Stimulated activated CD8-positive, alpha-beta memory T cell treated with anti-CD3 and anti-CD28 coated beads, Interleukin-4, amount 100 ng/mL, for 48 hours (primary cell): ENCODE measurements at places on chromosomes 1 and 21.
A peak's percentile ranks its signal among the peaks of the same experiment; 100 is the strongest.

GRCh38 chr1:11990303-11991032, 10.2 kb downstream of the MFN2 start:
- DNase-seq = no peak

DNA sequence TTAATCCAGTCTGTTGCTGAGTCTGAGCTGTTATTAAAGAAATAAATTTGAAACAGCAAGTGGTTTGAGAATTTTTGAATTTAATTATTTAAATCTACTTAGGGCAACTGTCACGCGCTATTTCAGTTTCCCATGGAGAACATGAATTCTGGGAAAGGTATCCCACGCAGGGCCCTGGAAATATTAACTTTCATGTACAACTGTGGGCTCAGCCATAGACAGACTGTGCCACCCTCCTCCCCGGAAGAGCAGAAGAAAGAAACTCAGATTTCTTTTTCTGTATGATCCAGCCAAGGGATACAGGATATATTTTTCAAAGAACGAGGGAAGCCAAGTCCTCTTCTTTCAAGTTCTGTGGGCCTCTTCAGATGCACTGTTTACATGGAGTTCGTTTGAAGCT, 172.6 kb upstream of the LMO4 start:
- DNase-seq = no peak

- DNase-seq = no peak
Measured at GRCh38 chr1:240351690-240352089, 260.0 kb downstream of the FMN2 start.

DNA sequence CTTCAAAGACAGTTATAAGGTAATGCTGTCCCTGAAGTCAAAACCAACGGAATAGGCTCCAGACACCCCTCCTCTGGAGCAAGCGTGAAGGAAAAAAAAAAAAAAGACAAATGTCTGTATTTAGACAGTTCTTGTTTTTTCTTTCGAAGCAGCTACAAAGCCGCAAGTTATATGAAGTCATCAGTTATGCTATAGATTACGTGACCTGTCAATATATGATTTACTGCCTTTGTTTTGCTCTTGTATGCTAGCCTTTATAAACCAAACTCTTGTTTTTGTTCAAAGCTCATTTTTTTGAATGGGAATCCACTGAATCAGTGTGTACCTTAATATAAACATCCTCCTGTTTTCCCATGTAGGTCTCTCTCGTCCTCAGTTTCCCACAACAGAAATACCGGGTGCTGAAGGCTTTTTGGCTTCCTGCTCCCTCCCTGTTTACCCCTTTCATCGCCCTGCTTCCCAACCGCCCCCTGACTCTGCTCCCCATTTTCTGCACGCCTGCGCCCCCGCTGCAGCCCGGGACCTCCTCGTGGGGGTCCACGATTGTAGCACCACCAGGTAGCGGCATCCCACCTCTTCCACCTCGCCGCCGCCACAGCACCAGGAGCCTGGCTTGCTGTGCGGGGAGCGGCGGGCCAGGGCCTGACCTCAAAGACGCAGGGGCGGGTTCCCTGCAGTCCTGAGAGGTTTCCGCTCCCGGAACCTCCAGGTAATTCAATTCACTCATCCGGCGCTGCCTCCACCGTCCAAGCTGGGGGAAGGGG, 5.2 kb upstream of the ZNF678 start:
- DNase-seq = no peak

DNA sequence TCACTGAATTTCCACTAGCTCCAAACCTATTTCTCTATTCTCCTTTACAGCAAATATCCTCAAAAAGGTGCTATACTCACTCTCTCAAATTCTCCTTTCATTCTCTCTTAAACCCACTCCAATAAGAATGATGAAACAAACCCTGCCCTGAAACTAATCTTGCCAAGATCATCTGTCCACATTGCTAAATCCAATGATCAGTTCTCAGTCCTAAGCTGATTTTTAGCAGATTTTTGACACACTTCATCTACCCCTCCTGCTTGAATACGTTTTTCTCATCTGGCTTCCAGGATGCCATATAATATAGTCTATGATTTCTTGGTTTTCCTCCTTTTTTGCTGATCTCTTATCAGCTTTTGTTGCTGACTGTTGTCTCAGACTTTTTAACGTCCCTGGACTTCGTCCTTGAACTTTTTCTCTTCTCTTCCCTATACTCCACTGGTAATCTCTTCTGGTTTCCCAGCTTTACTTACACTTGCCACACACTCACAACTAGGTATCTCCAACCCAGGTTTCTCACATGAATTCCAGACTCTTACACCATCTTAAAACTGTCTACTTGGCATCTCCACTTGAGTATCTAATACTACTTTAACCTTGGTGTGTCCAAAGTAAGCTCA, 35.3 kb downstream of the RERE start:
- no peak for DNase-seq

DNA sequence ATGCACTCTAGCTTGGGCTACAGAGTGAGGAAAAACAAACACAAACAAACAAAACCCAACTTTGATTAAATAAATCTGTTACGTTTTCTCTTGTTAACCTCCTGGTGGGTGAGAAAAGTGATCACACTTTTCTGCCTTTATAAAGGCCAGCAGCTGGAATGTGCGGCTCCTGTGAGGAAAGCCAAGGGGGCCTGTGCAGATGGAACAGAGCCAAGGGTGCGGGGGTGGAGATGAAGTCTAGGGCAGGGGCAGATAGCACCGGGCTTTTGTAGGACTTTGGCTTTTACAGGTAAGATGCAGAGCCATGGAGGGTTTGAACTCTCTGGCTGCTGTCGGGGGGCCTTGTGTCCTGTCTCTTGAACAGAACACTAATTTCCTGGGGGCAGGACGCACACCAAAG, 40.7 kb upstream of the GPR37L1 start:
- no peak for DNase-seq

DNA sequence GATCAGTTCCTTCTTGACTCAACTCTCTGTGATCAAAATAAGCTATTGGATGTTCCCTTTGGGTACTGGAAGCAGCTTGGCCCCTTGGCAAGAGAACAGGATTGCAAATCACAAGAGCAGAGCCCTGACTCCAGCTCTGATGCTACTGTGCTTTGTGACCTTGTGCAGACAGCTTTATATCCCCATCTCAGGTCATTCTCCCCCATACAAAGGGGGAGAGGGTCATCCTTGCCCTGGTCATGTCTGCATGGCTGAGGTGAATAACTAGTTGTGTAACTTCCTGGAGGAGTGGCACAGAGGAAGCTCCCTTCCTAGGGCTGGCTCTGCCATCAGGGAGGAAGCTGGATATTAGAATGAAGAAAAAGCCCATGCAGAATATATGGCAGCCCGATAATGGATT, 142.9 kb downstream of the DHRS3 start:
- DNase-seq = no peak

DNA sequence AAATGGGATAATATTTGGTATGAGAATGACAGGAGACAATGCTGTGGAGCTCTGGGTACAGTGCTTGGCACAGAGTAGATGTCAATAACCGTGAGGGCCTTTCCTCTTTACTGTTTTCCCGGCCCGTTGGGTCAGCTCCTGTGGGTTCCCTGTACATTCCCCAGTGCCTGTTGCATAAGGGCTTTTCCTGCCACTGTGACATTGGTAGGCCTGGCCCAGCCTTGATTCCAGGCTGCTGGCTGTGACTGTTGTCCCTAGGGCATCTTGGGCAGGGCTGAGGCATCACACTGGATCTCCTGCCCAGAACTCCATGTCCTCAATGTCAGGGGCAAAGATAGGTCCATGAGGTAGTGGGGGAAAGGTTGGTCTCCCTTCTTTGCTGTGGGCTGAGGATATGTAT, 25.8 kb upstream of the MYCL start:
- DNase-seq = no peak

GRCh38 chr1:97907886-97908285, 12.9 kb downstream of the DPYD start:
- no peak for DNase-seq

DNA sequence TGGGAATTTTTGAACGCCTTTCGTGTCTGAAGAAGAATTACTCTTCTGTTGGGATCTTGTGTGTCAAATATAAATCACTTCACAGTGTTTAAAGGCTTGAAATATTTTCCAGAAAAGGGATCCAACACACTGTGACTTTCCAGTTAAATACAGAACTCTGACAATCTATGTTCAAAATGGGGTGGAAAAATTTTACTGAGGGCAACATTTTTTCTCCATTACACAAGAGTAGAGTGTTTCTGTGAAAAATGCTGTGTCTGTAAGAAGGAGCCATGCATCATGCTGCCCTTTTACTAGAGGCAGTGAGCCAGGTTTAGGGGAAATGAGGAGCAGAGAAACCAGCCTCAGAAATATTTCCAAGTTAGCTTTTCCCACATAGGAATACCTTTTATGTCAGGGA, 86.5 kb downstream of the VPS13D start:
- no peak for DNase-seq

GRCh38 chr21:33028773-33029384, 3.1 kb downstream of the OLIG2 start:
- peak; percentile 54 for DNase-seq

DNA sequence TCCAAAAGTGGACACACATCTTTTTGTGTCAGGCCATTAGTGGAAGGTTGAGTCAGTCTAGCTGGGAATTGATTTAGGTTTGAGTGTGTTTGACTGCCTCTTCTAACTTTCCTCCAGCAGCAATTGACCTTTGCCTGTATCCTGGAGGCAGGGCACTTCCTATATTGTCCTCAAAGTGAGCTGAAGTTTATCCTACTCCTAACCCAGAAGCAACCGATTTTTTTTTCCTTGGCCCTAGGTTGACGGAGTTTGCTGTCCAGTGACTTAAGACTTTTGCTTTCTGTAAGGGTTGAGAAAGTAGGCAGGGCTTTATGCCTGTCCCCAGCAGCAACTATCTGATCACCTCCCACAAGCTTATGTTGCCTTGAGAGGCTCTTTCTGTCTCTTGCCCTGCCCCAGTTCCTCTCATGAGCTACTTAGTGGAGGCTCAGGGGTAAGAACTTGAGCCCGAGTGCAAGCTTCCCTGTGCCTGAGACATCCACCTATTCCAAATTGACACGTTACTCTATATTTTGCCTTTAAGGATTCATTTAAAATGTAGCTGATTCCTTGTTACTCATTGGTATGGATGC, 30.9 kb downstream of the SLC35F3 start:
- no peak for DNase-seq

DNA sequence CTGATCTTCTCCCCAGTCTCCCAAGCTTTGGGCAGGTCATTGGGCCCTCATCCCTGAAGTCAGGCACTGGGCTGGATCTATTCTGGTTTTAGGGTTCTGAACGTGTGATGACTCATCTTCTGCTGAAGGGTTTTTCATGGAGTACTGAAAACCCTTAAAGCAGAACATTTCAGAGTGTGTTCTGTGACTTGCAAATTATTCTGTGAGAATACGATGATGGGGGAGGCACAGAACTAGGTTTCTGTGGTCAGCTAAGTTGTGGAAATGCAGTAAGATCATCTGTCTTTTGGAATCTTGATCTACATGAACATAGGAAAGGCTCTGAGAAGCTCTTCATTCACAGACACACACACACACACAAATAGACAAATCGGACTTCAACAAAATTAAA, 46.2 kb downstream of the NAV1 start:
- DNase-seq = no peak

GRCh38 chr21:35424122-35424521, 375.0 kb upstream of the RUNX1 start:
- no peak for DNase-seq

GRCh38 chr21:35984654-35985361, 75.5 kb downstream of the SETD4 start:
- no peak for DNase-seq

DNA sequence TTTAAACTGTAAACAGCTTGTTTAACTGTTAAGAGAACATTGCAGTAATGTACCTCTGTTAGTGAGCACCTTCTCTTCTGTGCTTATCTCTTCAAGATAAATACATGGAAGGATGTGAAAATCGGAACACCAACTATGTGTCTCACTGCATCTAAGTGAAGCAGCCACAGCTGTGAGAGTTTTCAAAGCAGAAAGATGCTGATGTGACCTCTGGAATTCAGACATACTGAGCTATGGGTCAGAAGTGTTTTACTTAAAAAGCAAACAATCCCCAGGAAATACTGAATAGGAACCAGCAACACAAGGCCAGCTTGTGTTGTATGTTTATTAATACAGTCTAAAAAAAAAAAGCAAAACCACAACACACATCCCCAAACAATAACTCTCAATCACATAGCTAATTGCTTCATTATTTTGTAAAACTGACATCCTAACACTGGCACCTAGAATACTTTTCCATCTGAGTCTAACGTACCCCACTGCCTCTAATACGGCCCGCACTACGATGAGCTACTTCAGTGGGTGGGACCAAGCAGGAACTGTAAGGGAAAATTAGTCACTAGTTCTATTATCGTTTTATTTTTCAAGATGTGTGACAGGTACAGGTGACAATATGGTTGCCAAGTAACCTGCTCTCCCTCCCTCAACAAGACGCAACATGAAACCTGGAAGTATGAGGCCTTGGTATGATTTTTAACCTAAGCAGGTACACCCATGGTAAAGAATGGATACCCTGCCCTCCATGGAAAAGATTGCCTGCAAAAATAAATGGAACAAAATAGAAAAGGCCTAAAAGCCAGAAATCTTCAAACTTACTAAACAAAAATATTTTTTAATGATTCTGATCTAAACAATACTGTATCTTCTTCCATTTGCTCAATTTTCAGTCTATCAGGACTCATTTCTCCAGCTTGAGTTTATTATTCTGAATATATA, 13.9 kb downstream of the ERRFI1 start:
- DNase-seq = no peak

GRCh38 chr1:65230731-65231481, 78.4 kb upstream of the DNAJC6 start:
- no peak for DNase-seq

- no peak for DNase-seq
Measured at GRCh38 chr1:91406773-91407389, 2.2 kb upstream of the HFM1 start.

- DNase-seq = no peak
Measured at GRCh38 chr1:78650114-78650660, 556 bp downstream of the IFI44 start.

DNA sequence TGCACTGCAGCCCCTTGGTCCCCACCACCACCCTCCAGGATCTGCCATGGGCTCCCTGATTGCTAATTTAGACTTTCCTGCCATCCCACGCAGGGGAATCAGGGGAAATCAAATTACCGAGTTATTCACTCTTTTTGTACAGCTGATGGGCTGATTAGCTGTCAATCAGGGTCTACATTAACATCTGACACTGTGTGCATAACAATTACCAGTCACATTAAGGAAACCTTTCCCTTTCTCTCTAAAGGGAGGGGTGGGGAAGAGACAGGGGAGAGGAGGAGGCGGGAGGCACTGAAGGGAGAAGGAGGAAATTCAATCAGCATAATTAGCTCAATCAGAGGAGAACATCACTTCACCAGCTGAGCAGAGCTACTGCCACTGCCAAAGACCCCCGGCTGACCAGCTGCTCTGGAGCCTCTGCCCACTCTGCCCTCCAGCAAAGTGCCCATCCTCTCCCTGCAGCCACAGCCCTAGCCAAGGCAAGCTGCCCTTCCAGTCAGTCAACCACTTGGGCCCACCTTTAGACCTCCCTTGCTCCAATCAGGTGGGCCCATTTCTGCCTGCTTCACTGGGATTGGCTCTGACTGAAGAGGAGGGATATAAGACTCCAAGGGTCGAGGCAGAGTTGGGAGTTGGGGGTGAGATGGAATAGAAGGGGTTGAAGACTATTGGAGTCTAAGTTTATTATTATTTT, 199.3 kb upstream of the ZC3H12A start:
- DNase-seq = no peak

GRCh38 chr1:228867108-228867950, 132.1 kb downstream of the RHOU start:
- DNase-seq = no peak

GRCh38 chr1:223298701-223299100, 65.3 kb downstream of the SUSD4 start:
- no peak for DNase-seq

- no peak for DNase-seq
Measured at GRCh38 chr21:29630441-29630840, 309.4 kb downstream of the GRIK1 start.
